ENCODE measurements at places on chromosomes 12 and 14. TPM values are rescaled to one million over a fixed set of nuclear protein-coding genes. Genes with fewer than 3 reads are reported as not detected.

Gene TSPAN11
- total RNA-seq = 4.5 TPM

Gene SMCO2
- 1.2 TPM for total RNA-seq

- DNase-seq = no peak
These were observed 49.6 kb downstream of the SRGAP1 start for GRCh38 chr12:63894132-63894531.

- no peak for DNase-seq
These were observed 31.0 kb upstream of the TC2N start for GRCh38 chr14:91898372-91898771.

Gene RILPL1
- total RNA-seq = 30.4 TPM

Gene ANKRD33
- total RNA-seq = 0.95 TPM

Gene CFAP73
- not detected for total RNA-seq

DNA sequence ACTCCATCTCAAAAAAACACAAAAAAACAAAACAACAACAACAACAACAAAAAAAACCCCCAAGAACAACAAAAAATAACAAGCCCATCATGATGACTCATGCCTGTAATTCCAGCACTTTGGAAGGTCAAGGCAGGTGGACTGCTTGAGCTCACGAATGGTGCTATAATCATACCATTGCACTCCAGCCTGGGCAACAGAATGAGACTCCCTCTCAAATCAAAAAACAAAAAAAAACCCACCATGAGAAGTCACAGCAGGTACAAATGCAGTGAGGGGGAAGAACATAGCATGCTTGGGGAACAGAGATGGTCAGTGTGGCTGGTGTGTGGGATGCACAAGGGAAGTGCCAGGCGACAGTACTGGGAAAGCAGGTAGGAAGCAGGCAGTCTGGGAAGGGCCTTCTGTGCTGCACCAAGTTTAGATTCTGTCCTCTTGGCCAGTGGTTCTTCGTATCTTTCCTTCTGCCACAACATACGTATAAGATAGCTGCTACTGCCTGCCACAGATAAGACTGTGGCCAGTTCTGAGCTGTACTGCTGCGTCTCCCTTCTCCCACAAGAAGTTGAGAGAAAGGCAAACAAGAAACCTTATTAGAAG is 28.0 kb downstream of the ATG14 start:
- DNase-seq = no peak

- DNase-seq = no peak
These were observed 6.3 kb downstream of the NUAK1 start for GRCh38 chr12:106132175-106133135.

DNA sequence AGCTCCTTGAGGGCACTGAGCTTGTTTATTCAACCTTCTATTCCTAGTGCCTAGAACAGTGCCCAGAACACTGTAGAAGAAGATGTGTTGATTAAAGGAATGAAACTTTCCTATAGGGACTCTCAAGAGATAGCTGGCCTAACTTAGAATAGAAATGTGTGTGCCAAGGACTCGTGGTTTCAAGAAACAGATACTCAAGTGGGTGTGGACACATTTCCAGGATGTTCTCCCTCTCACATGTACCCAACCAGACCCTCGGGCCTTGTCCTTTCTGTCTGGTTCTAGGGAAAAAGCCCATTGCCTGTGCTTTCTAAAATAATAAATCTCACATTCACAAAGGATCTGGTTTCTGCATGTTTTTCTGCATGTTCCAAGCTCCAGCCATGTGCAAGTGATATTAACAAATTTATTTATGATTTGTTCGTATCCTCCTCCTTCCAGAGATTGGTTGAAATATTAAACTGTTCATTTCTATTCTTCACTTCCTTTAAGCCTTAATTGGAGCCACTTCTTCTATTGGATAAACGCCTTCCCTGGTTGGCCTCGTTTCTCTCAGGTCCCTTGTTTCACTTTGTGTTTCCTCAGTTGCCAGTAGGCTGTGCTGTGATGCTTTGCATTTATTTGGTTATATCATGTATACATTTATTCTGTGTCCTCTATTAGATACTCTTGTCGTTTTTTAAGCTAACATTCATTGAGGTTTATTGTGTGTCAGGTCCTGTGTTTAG is 89.8 kb downstream of the CRADD start:
- peak; percentile 68 for DNase-seq

DNA sequence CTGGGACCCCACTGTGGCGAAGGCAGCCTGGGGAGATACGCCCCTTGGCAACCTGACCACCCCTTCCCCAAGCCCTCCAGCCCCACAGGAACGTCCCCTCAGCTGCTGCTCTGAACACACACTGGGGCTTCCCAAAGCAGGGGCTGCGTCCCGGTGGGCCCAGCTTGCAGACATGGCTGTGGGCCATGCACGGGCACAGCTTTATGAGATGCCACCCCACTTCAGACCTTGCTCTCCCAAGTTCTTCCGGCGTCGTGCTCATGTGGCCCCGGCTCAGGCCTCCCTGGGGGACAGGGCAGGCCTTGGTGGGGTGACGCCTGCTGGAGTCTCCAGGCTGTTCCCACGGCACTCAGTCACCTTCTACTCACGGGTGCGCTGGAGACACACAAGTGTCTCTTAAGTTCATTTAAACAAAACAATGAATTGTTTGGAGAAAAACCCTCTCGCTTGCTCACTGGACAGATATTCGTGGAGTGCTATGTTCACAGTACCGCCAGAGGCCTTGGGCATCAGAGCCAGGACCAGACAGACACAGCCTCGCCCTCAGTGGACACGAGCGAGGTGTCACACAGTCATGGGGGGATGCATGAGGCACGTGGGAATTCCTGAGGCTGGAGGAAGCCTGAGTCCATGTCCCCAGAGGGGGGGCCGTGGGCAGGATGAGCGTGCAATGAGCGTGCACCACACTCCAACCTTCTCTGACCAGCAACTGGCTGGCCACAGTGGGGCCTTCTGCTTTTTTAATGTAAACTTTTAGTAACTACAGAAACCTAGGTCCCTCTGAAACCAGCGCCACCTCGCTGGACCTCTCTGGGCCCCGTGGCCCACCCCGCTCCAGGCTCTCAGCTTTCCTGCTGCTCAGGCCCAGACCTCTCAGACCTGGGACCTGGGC is 4.3 kb downstream of the GALNT9 start:
- no peak for DNase-seq

DNA sequence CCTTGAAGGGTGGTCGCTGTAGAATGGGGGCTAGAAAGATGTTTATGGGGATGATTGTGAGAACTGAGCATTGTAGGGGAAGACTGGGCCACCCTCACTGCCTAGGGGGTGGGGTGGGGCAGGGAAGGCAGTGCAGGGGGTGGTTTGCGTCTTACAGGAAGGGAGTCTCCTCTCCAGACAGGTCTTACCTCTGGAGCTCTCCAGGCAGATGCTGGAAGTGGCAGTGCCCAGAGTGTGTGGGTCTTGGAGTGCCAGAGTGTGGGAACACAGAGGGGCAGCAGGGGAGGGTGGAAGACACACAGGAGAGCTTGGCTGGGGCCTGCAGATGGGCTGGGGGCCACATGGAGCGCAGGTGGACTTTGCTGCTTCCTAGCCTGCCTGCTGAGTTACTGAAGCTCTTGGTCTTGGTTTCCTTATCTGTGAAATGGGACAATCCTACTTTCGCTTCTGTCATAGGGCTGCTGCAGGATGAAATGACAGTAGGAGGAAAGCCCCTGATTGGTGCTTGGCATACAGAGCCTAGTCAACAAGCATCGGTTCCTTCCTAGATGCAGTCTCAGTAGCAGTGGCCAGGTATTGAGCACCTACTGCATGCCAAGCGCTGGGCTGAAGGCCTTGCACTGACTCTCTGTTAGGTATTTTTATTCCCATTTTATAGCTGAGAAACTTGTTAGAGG is 118.3 kb downstream of the SLC25A47 start:
- DNase-seq = no peak

GRCh38 chr14:61031026-61031425 is 50.0 kb downstream of the SLC38A6 start:
- DNase-seq = no peak

DNA sequence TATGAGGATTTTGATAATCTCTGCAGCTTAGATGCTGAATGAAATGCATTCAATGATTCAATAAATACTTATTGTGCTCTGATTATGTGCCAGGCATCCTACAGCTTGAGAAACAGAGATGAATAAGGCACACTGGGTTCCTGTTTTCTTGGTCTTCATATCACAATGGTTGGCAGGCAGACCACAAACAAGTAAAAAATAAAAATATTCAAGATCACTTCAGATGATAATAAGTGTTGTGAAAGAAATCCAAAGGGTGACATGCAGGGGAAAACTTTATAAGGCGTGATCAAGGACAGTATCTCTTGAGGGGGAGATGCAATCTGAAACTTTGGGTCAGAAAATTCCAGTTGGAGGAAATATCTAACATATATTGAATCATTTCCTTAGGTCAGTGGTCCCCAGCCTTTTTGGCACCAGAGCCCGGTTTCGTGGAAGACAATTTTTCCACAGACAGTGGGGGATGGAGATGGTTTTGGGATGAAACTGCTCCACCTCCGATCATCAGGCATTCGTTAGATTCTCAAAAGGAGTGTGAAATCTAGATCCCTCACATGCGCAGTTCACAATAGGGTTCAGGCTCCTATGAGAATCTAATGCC is 73.7 kb upstream of the RAP1B start:
- DNase-seq = peak; percentile 67

Gene SLC25A47
- total RNA-seq = not detected

- DNase-seq = no peak
These were observed 81.7 kb downstream of the PRKAB1 start for GRCh38 chr12:119749666-119750065.

DNA sequence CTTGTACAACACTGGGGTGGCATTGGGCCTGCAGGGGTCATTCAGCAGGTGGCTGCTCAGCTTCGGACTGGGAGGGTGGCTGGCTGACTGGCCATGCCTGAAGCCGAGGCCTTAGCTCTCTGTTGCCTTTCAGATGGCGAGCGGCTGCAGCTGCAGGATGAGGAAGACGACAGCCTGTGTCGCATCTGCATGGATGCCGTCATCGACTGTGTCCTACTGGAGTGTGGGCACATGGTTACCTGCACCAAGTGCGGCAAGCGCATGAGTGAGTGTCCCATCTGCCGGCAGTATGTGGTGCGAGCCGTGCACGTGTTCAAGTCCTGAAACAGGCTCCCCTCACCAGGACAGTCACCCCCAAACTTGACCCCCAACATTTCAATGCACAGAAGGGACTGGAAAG is 23.3 kb downstream of the RNF34 start:
- DNase-seq = no peak

- DNase-seq = no peak
These were observed 32.4 kb upstream of the HDAC7 start for GRCh38 chr12:47852096-47852571.

DNA sequence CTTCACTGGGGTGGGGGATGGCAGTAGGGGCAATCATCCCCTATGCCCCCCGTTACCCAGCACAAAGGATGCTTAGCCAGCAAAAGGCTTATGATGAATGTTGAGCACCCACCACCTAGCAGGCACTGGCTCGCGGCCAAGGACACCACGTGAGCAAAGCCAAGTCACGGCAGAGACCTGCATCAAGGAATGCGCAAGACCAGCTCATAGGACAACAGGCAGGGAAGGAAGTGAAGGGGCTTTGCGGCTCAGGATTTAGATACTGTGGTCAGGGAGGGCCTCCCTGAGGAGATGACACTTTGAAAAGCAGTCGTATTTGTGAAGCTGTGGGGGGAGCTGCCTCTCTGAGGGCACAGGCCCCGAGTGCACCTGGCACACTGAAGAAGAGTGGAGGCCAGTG is 32.8 kb downstream of the SH2B3 start:
- DNase-seq = peak; percentile 67

- no peak for DNase-seq
These were observed 226.4 kb upstream of the CAND1 start for GRCh38 chr12:67042697-67043131.

Gene GARIN6
- not detected for total RNA-seq

DNA sequence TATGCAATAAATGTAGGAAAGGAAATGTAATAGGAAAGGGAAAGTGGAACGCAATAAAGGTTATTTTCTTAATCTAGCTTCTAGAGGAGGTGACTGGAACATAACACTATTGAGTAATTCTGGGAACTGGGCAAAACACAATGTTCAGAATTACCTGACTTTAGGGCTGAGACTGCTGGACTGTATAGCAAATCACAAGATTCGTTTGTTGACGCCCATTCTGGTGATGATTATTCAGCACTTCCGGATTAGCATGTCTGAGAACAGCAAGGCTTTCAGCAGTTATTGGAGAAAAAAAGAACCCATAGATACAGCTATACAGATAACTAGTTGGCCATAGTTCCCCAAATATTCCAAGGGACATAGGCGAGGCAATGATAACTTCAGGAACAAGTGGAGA is 2.3 kb upstream of the KLRD1 start:
- no peak for DNase-seq

Gene SRGAP1
- 16.3 TPM for total RNA-seq

DNA sequence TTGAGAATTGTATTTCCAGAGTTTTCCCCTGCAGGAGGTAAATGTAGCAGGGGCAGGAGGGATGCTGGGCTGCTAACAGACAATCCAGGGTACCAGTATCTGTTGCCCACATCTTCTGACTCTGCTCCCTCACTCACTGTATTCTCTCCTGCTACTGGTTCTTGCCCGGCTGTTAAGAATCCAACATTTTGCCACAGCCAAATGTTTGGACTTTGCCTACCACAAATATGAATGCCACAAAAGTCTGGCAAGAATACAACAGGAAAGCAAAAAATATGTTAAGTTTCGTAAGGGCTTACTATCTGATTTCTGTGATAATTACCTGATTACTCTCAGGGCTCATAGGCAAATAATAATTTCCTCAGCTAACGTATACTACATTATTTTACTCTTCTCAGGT is 160.0 kb downstream of the BCAT1 start:
- no peak for DNase-seq

Gene ACSS3
- 0.53 TPM for total RNA-seq

- no peak for DNase-seq
These were observed 1.4 kb downstream of the PLD4 start for GRCh38 chr14:104925855-104926609.

DNA sequence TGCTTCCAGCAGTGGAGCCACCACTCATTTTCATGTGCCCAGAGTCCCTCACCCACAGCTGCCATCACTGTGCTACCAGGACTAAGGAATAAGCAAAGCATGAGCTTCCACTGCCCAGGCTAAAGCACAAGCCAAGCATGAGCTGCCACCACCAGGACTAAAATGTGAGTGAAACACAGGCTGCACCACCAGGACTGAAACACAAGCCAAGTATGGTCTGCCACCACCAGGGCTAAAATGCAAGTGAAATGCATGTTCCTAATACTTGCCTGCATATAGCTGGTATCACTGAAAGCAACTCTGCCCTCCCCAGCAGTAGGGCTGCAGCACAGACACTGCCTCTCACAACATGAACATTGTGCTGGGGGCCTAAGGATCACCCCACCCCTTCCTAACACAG is 30.0 kb downstream of the CEP83 start:
- DNase-seq = no peak

DNA sequence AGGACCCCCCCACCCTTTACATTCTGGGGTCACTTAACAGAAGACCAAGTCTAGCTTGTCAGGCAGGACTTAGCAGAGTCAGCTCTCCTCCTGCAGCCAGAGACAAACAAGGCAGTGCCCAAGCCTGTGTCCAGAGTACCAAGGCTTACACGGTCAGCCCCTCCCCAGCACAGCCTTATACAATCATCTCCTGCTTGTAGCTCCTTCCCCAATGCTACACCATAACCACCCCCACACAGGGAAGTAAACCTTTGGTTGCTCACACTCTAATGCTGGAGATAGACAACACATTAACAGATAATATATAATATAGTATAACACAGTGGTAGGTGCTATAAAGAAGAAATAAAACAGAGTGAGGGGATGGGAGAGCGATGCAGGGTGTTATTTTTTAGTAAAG is 175.4 kb upstream of the PWP1 start:
- no peak for DNase-seq

All from endothelial cell of umbilical vein (primary cell).